ENCODE measurements at places on chromosomes 11 and 22. TPM values are rescaled to one million over a fixed set of nuclear protein-coding genes. Genes with fewer than 3 reads are reported as not detected.
A peak's percentile ranks its signal among the peaks of the same experiment; 100 is the strongest.

- peaks cover 8% of the 10 kb centered on the region for H3K4me1 ChIP-seq
- H3K27ac ChIP-seq, result no peak overlapping the region
- H3K4me3 ChIP-seq, result no peak overlapping the region
- H3K27me3 ChIP-seq, result peaks cover 12% of the 10 kb centered on the region
These were observed 23.9 kb upstream of the RBFOX2 start for GRCh38 chr22:36052505-36052941.

DNA sequence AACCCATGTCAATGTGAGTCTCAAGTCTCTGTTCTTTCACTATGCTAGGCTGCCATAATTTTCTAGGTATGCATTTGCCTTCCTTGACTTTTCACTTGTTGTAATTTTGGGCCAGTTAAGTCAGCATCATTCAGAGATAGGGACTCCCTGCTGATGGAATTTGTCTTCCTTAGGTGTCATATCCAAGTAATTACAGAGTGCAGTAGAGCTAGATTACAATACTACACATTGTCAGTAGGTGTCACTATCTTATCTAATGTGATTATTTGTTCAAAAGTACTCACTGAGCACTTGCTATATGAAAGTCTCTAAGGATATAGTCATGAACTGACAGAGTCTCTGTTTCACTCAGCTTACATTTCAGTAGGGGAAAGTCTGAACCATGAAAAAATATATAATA lies 25.0 kb upstream of the SYN3 start:
- H3K27ac ChIP-seq, result no peak overlapping the region
- no peaks in the 10 kb centered on the region for H3K36me3 ChIP-seq
- no peak for DNase-seq
- H3K4me1 ChIP-seq, result no peaks in the 10 kb centered on the region
- no peak overlapping the region for H3K4me3 ChIP-seq

GRCh38 chr11:32396991-32397390 lies 38.3 kb downstream of the WT1 start:
- no peaks in the 10 kb centered on the region for H3K4me1 ChIP-seq
- no peak for DNase-seq
- no peaks in the 10 kb centered on the region for H3K36me3 ChIP-seq
- no peak overlapping the region for H3K27ac ChIP-seq

DNA sequence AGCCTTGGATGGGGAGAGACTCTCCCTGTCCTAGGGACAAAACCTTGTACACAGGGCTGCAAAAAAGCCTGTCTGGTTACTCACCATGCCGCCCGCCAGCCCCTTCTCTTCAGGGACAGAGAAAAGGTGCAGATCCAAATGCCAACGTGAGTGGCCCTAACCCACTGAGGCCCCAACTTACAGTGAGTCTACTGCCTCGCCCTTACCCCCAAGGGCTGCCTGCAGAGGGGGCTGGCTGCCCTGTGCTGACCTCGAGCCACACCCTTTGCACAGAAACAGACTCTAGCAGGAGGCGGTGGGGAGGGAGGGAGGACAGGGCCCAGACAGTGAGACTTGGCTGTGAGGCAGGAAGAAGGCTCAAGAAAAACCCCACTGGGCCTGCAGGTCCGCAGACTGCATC lies 13.6 kb upstream of the CHST1 start:
- no peaks in the 10 kb centered on the region for H3K27me3 ChIP-seq
- no peaks in the 10 kb centered on the region for H3K36me3 ChIP-seq
- H3K27ac ChIP-seq, result no peak overlapping the region
- H3K4me1 ChIP-seq, result no peaks in the 10 kb centered on the region

DNA sequence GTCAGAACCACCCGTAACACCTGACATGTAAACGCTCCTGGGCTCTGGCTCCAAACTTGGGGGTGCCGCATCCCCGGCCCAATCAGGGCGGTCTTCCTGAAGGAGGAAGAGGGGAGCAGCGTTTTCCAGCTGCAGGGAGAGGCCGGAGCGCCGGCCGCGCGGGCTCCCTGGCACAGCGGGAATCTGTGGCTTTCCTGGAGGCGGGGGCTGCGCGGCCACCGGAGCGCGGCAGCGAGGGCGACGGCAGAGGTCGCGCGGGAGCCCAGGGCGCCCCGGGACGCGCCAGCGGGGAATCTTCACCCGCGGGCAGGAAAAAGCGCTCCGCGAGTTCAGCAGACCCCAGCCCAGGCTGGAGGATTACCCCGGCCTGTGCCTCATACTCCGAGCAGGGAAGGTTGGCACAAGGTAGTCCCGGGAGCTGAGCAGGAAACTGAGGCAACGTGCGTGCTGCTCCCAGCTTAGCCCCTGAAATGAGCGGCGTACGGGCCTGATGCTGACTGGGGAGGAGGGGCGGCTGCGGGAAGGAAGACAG lies 600 bp upstream of the ESAM start:
- peaks cover 35% of the 10 kb centered on the region for H3K27me3 ChIP-seq
- peak overlapping the region; percentile 84 for H3K4me3 ChIP-seq
- H3K27ac ChIP-seq, result no peak overlapping the region
- peaks cover 18% of the 10 kb centered on the region for H3K4me1 ChIP-seq
- no peak for DNase-seq

- H3K27me3 ChIP-seq, result peaks cover 6% of the 10 kb centered on the region
- H3K36me3 ChIP-seq, result no peaks in the 10 kb centered on the region
- peaks cover 7% of the 10 kb centered on the region for H3K4me1 ChIP-seq
- H3K27ac ChIP-seq, result no peak overlapping the region
These were observed 97.4 kb upstream of the PRDM11 start for GRCh38 chr11:45048870-45049691.

- H3K36me3 ChIP-seq, result no peaks in the 10 kb centered on the region
- no peaks in the 10 kb centered on the region for H3K4me1 ChIP-seq
These were observed 9.2 kb downstream of the MUC2 start for GRCh38 chr11:1083621-1084551.

DNA sequence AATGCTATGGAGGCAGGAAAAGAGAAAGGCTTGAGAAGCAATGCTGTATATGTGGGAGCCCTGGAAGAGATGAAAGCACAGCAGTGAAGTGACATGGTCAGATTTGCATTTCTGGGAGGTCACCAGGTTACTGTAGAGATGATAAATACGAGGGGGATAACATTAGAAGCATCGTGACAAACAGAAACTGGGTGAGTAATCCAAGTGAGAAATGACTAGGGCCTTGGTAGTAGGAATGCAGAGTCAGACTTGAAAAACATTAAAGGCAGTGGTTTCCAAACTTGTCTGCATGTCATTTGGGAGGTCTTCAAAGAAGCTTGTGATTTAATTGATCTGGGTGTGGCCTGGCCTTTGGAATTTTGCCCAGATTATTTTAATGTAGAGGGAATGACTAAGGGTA lies 43.9 kb downstream of the CCDC34 start:
- peaks cover 16% of the 10 kb centered on the region for H3K4me1 ChIP-seq
- no peak overlapping the region for H3K4me3 ChIP-seq
- H3K27ac ChIP-seq, result no peak overlapping the region
- peaks cover 1% of the 10 kb centered on the region for H3K27me3 ChIP-seq
- no peaks in the 10 kb centered on the region for H3K36me3 ChIP-seq

DNA sequence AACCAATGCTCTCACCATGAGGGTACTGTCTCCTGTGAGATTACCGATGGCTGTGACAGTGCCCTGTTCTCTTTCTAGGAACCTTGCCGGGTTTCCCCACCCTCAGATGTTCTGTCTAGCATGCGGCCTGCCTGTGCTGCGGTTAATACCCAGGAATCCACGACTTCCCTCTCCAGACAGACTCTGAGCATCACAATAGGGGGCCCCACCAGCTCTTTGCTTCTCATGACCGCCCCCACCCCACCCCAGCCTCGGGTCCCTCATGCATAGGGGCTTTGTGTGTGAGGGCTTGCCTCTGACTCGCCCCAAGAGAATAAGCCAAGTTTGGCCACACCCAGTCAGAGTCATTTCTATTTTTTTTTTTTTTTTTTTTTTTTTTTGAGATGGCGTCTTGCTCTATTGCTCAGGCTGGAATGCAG lies 10.3 kb downstream of the PARVG start:
- H3K36me3 ChIP-seq, result peaks cover 32% of the 10 kb centered on the region
- H3K4me1 ChIP-seq, result peaks cover 54% of the 10 kb centered on the region
- peak; percentile 52 for DNase-seq
- H3K27me3 ChIP-seq, result no peaks in the 10 kb centered on the region
- no peak overlapping the region for H3K4me3 ChIP-seq

GRCh38 chr22:47084226-47084625 lies 321.8 kb downstream of the TBC1D22A start:
- no peak overlapping the region for H3K27ac ChIP-seq
- no peaks in the 10 kb centered on the region for H3K27me3 ChIP-seq
- H3K4me1 ChIP-seq, result peaks cover 2% of the 10 kb centered on the region
- peaks cover 5% of the 10 kb centered on the region for H3K36me3 ChIP-seq
- H3K4me3 ChIP-seq, result no peak overlapping the region

DNA sequence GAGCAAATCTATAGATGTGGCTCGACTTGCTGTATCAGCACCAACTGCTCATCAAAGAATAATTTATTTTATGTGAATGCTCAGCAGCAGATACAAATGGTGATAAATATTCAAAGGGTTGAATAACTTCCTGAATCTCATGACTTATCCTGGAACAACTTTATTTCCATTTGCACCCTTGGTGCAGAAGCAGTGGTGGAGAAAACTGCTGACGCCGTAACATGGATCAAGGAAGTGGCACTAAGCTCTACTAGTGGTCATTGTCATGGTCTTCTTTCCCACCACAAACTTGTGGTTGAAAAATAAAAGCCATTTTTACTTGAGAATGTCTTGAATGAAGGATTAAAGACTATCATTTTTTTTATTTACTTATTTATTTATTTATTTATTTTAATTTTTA lies 14.6 kb downstream of the MARK2 start:
- peaks cover 61% of the 10 kb centered on the region for H3K4me1 ChIP-seq
- no peak overlapping the region for H3K4me3 ChIP-seq
- H3K36me3 ChIP-seq, result peaks cover 40% of the 10 kb centered on the region
- no peaks in the 10 kb centered on the region for H3K27me3 ChIP-seq

DNA sequence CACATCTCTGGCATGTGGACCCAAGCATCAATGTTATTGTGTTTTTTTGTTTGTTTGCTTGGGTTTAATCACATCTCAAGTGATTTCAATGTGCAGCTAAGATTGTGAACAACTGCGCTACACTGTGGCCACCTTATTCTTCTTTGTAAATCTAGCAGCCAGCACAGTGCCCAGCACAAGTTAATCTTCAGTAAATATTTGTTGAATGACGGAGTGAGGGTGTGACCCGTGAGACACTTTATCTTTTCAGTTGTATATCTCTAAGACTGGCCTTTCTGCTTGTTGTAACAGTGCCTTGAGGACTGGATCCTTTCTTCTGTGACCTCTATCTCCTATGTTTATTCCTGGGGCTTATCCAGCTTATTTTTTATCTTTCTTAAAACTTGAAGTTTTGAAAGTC lies 21.4 kb upstream of the AMOTL1 start:
- peaks cover 1% of the 10 kb centered on the region for H3K4me1 ChIP-seq
- no peak overlapping the region for H3K4me3 ChIP-seq
- H3K27me3 ChIP-seq, result peaks cover 50% of the 10 kb centered on the region
- no peak for DNase-seq
- H3K36me3 ChIP-seq, result no peaks in the 10 kb centered on the region

DNA sequence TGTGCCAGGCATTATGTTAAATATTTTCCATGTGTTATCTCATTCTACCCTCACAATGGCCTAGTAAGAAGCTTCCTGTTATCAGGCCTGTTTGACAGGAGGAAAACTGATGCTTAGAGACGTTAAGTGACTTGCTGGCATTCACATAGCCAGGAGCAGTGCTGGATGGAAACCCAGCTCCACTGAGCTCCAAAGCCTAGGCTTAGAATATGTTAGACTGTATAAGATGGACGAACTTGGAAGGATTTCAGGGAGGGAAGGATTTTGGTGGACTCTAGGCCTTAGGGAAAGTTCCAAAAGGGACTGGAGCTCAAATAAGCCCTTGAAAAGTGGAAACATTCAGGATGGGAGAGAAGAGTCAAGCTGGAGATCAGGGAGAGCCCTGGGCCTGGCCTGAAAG lies 2.1 kb downstream of the CD44 start:
- peaks cover 67% of the 10 kb centered on the region for H3K36me3 ChIP-seq
- no peak for DNase-seq
- peaks cover 5% of the 10 kb centered on the region for H3K27me3 ChIP-seq
- H3K4me1 ChIP-seq, result peaks cover 61% of the 10 kb centered on the region
- peak overlapping the region; percentile 97 for H3K4me3 ChIP-seq
- peak overlapping the region; percentile 90 for H3K27ac ChIP-seq

DNA sequence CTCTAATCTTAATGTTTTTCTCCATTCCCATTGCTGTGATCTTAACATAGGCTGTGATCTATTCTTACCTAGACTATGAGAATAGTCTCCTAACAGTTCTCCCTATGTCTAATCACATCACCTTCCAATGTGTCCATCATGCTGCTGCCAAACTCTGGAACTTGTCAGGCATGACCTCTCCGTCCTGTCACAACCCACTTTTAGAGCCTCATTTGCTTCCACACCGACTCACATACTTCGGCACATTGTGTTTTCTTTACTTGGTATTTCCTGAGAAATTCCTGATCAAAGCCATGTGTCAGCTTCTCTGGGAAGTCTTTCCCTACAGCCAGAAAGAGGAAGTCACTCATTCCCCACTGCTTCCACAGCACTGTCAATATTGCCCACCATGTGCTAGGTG lies 40.5 kb upstream of the BIRC3 start:
- H3K27me3 ChIP-seq, result peaks cover 19% of the 10 kb centered on the region
- peaks cover 9% of the 10 kb centered on the region for H3K4me1 ChIP-seq
- H3K36me3 ChIP-seq, result no peaks in the 10 kb centered on the region
- H3K27ac ChIP-seq, result no peak overlapping the region
- DNase-seq, result no peak

DNA sequence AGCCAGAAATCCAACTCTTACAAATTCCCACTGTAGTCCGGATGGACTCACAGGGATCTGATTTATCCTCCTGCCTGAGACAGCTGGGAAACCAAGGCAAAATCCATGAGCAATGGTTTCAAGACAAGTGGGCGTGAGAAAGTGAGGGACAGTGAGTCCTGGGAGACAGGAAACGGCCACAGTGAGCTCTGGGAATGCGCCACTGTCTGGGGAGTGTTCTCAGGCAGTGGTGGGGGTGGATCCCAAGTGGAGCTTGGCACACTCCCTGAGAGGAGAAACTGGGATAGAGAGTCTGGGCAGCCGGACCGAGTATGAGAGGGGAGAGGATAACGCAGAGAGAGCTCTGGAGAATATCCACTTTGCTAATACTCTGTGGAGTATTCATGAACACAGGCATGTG lies 9.8 kb downstream of the IL17REL start:
- no peaks in the 10 kb centered on the region for H3K36me3 ChIP-seq
- peaks cover 3% of the 10 kb centered on the region for H3K27me3 ChIP-seq
- no peak for DNase-seq
- H3K27ac ChIP-seq, result no peak overlapping the region
- no peak overlapping the region for H3K4me3 ChIP-seq

OOSP4A gene
- not detected for total RNA-seq

APOA1 gene
- not detected for total RNA-seq

FXYD2 gene
- total RNA-seq, result 0.33 TPM

HORMAD2 gene
- total RNA-seq, result 0.23 TPM

FOSL1 gene
- 4.5 TPM for total RNA-seq

Measured in activated CD4-positive, alpha-beta memory T cell treated with anti-CD3 and anti-CD28 coated beads, Interleukin-2, amount 10 ng/mL, durations not matched to agents 7 days and 5 days (primary cell).